ENCODE measurements at places on chromosomes 4 and X.

DNA sequence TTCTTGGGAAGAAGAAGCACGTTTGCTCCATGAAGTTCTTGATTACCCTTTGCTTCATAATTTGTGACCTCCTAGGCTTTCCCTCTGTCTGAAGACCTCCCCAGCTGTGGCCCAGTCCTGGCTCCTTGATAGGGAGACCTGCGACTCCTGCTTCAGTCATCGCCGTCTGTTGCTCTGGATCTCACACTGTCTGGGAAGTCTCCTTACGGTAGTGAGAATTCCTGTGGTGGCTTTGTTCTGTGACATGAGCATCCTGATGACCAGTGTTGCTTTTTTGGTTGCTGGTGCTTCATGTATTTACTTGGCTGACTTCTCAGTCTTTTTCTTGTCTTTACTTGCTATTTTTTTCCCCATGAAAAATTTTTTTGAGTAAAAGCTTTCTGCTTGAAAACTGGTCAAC lies 44.2 kb downstream of the JADE1 start:
- DNase-seq: no peak

DNA sequence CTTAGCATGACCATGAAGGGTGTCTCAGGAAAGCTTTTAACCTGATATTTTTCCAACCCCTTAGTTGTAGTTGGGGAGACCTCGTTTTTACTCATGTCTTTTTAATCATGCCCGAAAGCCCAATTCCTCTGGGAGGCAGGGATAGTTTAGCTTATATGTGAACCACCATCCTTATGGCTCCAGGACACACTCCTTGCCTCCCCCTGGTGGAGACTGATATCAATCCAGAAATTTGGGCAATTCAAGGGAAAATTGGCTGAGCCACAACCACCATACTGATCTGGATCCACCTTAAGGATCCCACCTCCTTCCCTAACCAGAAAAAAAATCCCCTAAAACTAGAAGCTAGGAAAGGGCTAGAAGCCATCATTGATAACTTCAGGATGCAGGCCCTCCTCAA lies 13.4 kb upstream of the COL25A1 start:
- DNase-seq: no peak

DNA sequence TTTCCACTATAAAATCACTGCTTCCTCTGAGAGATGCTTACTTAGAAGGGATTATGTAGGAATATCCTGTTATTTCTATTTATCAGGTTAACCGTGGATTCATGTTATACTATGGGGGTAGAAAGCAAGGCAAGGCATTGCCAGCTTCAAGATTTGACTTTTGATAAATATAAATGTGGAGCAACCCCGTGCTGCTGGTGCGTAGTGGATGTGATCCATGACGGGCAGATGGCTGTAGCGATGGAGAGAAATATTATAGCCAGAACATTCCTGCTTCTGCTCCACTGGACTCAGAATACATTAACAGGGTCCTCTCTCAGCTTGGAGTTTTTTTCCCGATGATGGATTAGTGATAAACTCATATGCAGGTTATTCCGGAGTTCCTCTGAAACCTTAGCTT lies 157.6 kb downstream of the TENM3 start:
- no peak for DNase-seq

GRCh38 chr4:10226756-10227155 lies 110.2 kb upstream of the WDR1 start:
- no peak for DNase-seq

DNA sequence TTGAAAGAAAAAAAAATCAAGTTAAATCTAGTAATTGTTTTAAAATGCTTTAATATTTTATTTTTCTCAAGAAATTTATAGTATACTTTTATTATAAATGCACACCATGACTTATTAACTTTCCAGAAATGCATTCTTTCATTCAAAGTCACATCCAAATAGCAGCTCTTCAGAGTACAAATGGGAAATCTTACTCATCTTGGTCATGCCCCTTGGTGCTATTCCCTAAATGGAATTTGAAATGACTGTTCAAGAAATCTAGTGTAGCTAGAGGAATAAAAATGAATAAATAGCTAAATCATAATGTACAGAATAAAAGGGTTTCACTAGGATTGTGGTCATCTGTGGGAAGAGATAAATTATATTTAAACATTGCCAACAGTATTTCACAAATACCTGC lies 1139.7 kb downstream of the PCDH18 start:
- DNase-seq: no peak

DNA sequence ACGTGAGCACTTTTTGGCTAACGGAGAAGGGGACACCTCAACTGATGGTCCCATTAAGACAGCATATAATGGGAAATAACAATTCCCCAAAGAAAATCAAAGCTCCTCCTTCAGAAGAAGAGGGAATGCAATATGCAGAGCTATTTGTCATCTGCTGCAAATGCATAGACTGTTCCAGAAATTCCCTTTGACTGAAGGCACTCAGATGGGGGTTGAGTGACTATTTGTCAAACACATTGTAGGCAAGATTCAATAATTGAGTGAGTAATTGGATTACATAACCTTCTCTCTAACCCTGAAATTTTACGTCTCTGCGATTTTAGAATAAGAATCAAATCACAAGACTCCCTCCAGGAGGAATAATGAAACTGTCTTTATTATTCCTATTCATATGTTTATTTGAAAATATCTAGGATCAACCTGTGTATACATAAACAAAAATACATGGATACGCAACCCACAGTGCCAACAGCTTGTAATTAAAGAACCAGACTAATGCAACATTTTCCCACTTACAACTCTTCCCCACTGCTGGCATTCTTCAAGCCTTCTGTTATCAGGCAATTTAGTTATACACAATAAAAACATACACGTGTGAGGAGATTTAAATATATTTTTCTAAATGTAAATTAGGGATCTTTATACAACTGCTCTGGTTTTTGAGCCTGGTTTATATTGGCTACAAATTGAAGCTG lies 256.6 kb downstream of the GBA3 start:
- DNase-seq: no peak

DNA sequence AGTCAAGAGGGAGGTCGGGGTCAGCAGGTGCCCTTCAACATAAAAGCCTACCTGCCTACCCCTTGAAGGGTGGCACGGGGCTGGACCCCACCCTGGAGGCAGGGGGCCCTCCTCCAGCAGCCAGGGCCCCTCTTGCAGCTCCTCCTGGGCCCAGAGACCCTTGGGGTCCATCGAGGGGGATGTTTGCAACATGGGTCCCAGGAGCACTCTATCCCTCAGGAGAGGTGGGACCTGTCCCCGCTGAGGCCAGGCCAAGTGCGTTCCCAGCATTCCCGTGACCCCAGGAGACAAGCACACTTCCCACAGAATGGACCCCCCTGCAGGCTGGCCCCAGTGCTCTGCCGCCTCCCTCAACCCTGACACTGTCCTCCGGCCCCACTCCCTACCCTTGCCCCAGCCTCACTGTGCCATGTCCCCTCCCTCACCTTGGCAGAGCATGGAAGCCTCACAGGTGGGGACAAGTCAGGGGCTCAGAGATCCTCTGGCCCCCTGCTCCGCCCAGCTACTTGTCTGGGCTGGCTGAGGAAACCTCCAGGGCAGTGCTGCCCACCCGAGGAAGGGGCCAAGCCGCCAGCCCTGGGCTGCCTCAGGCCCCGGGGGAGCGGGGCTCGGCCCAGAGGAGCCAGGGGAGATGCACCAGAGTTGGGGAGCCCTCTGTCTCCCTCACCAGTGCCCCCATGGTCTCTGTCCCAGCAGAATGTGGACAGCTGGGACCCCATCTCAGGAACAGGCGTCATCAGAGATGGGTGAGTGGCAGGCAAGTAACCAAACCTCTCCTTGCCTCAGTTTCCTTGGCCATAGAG lies 2.2 kb downstream of the MXD4 start:
- no peak for DNase-seq

GRCh38 chrX:24080704-24081103 lies 25.9 kb downstream of the EIF2S3 start:
- no peak for DNase-seq

DNA sequence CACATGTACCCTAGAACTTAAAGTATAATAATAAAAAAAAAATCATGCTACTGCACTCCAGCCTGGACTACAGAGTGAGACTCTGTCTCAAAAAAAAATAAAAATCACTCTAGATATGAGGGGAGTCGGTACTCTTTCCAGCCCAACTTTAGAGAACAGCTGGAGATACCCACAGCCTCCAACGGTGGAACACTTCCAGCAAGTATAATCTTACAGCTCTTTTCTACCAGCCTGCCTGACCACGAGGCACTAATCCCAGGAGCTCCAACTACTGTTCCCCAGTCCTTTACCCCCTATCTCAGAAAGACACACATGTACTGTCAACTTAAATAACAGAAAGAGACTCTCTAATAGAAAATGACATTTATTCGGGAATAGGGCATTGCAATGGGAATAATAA lies 46.8 kb downstream of the STEEP1 start:
- no peak for DNase-seq
